NCI-H2081 treated with DMSO at 0.1 percent for 48 hours (cell line): ENCODE measurements at places on chromosomes 13 and 19.

- DNase-seq: no peak
Observed at GRCh38 chr13:32497589-32497988, 41.0 kb downstream of the N4BP2L2 start.

DNA sequence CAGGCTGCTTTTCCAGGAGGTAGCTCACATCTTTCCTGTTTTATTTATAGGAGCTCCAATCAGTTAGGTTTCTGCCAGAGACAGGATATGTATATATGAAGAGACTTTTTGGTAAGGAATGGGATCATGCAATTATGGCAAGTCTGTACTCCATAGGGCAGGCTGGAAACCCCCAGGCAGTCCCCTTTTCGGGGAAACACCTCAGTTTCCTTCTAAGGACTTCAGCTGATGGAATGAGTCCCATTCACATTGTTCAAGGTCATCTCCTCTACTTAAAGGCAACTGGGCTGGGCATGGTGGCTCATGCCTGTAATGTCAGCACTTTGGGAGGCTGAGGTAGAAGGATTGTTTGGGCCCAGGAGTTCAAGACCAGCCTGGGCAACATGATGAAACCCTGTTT lies 10.9 kb upstream of the SLC25A42 start:
- no peak for DNase-seq

- no peak for DNase-seq
Observed at GRCh38 chr13:75639454-75639853, 3.3 kb downstream of the LMO7 start.

DNA sequence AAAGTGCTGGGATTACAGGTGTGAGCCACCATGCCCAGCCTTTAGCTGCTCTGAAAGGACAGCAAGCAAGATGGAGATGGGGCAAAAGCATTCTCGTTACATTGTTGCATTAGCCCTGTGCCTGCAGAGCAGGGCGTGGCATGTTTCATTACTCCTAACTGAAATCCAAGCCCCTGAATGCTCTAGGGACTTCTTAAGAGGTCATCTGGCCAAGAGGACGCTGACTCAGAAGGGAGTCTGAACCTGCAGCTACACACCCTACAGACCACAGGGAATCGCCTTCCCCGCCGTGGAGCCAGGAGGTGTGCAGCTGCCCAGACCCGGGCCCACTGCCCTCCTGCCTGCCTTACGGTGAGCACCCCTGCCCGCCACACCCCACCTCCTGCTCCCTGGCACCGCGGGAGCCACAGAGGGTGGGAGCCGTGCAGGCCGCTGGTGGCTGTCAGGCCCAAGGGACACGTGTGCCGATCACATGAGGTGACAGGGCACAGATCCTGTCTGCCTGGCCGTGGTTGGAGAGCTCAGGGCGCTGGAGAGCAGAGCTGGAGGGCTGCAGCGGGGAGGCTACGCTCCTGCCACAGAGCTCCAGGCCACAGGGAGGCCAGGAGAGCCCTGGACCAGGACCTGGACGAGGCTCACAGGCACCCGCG lies 27.2 kb downstream of the ADPRHL1 start:
- DNase-seq: no peak

GRCh38 chr19:40465025-40465556 lies 454 bp downstream of the BLVRB start:
- no peak for DNase-seq

DNA sequence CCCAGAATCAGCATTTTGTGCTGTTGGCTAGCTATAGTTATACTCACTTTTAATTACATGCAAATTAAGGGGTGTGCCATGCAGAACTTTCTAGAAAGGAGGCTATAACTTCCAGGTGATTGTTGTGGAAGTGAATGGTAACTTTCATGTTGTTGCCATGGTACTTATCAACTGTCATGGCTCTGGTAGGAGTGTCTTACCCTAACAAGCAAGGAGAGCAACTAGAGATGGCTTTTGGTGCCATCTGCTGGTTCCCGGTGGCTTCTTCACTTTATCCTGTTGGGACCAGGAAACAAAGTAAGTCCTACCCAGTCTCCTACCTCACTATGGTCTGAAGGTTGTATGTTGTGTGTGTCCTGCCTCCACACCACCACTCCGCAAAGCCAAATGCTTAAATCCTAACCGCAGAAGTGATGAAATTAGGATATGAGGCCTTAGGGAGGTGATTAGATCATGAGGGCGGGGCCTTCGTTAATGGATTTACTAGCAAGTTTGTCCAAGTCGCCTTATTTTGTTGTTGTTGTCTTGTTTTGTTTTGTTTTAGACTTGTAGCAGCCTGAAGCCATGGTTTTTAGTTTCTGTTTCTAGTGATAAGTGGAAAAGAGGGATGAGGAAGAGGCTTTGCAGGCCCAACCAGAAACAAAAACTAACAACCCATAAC lies 22.6 kb downstream of the FBXL12 start:
- peak; percentile 67 for DNase-seq

- DNase-seq: peak; percentile 6
Observed at GRCh38 chr19:15629003-15629880, 11.5 kb upstream of the CYP4F3 start.

- DNase-seq: no peak
Observed at GRCh38 chr13:22276616-22277015, 605.7 kb downstream of the FGF9 start.

GRCh38 chr13:92028695-92029094 lies 630.3 kb downstream of the GPC5 start:
- no peak for DNase-seq

DNA sequence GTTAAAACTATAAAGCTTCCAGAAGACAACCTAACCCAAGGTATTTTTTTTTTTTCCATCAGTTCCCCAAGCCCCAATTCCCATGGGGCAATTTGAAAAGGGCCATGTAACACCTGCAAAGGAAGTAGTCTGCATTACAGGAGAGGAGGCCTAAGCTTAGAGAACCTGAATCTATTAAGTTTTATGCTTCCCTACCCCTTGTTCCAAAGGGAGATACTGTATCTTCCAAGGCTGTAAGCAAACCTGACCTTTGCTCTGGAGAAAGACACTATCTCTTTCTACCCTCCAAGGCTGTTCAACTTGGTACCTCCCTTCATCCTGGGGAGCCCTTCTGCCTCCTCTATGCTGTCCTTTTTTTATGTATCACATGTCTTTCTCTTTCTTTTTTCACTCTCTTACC lies 15.0 kb downstream of the KATNAL1 start:
- DNase-seq: no peak

GRCh38 chr13:30107521-30108136 lies 199.7 kb downstream of the KATNAL1 start:
- DNase-seq: no peak

- DNase-seq: no peak
Observed at GRCh38 chr19:18304458-18305310, 18.2 kb downstream of the LSM4 start.

DNA sequence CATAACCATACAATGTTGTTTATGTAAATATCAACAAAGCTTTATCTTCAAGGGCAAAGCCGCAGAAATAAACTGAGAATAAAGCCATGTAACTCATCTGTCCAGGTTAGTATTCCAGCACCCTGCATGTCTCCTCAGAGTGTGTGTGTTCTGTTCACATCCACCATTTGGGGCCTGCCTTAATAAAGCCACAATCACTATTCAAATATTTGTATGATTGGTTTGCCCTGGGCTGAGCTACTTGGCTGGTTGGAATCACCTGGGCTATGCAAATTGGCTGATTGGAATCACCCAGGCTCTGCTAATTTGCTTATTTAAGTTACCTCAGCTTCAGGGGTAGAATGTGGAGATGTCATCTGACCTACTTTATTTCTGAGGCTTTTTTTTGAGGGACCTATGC lies 42.4 kb upstream of the ZNF737 start:
- DNase-seq: no peak

DNA sequence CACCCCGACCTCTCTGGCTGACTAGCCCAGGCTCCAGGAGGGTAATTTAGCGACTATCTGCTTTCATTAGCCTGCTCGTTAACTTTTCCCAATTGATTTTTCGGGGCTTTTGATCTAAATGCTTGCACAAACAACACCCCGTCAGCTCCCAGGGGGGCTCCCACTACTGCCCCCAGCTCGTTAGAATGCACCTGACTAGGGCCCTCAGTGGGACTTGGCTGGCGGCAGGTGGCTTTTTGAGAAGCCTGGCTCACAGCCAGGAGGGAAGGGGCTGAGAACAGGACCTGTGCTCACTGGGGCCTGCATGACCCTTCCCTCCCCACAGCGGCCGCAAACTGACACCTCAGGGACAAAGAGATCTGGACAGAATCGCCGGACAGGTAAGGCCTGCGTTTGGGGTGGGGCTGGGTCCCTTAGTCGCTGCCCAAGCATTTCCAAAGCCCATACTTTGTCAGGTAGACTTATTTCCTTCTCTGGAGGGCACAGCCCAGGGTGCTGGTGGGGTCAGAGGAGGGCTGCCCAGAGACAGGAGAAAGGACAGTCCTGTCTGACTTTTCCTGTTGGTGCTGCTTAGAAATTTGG lies 7.6 kb upstream of the CD79A start:
- DNase-seq: no peak

GRCh38 chr19:12722566-12723380 lies 959 bp downstream of the TNPO2 start:
- peak; percentile 93 for DNase-seq
